C1 segment of cervical spinal cord (tissue), 14 donors: ENCODE measurements at places on chromosomes 11 and 22.

GRCh38 chr11:28107191-28107749, 686 bp downstream of the KIF18A start:
- DNase-seq, result no peak

- DNase-seq, result no peak
These were observed 9.8 kb downstream of the RAB30 start for GRCh38 chr11:83061883-83062282.

DNA sequence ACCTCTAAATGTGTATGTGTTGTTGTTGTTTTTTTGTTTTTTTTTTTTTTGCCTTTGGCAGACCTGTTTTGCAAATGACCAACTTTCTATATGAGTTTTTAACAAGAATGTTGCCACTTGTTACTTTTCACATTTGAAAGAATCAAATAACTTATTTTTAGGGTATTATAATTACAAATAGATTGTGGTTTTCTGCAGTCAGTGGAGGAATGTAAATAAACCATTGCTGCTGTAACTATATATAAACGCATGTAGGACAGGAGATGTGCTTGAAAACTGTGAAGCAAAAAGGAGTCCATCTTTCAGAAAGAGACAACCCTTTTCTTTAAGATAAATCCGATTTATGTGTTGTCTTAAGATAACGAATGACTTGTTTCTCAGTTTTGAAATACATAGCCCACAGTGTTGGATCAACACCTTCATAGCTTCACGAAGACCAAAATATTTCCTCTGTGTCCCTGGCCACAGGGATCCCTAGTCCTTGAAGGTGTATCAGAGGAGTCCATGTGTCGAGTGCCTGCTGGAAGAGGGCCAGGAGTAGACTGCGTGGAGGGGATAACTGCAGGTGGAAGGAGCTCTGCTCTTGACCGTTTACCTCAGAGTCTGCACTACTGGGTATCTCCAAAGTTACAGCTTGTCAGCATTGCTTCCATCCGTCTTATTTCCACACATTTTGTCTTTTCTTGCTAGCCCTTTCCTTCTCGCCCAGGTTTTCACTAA, 24.7 kb downstream of the TNRC6B start:
- no peak for DNase-seq

- DNase-seq, result no peak
These were observed 772.0 kb downstream of the ETS1 start for GRCh38 chr11:127815331-127815730.

GRCh38 chr11:67278135-67278938, 10.8 kb upstream of the ANKRD13D start:
- DNase-seq, result no peak

GRCh38 chr11:20277014-20277413, 86.5 kb upstream of the HTATIP2 start:
- DNase-seq, result no peak

DNA sequence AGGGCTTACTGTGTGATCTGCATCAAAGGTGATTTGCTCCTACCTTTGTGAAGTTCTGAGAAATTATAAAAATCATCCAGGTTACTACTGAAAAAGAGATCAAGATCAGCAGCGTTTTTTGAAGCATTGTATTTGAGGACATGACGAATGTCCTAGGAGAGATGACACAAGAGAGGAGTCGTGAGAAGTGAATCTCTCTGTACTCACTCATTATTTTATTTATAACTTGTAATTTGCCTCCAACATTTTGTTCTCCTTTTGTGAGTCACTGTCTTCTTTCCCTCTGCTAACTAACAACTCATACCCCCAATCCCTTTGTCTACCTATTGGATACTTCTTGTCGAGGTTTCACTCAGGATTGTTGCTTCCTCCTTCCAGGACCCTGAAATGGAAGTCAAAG, 8.6 kb downstream of the NXPE1 start:
- no peak for DNase-seq

DNA sequence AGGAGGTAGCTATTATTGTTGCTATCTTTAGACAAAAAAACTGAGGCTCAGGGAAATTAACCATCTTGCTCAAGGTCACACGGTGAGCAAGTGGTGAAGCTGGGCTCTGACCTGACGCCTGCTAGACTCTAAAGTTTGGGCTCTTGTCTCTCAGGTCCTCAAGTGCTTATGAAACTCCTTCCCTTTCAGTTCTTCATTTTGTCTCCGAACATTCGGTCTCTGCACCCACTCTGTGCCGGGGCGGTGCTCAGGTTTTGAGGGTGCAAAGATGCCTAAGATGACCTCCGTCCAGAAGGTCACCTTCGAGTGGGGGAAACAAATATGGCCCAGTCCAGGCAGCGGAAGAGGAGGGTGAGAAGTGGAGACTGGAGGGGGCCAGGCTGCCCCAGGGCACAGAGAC, 16.0 kb downstream of the OVOL1 start:
- no peak for DNase-seq

DNA sequence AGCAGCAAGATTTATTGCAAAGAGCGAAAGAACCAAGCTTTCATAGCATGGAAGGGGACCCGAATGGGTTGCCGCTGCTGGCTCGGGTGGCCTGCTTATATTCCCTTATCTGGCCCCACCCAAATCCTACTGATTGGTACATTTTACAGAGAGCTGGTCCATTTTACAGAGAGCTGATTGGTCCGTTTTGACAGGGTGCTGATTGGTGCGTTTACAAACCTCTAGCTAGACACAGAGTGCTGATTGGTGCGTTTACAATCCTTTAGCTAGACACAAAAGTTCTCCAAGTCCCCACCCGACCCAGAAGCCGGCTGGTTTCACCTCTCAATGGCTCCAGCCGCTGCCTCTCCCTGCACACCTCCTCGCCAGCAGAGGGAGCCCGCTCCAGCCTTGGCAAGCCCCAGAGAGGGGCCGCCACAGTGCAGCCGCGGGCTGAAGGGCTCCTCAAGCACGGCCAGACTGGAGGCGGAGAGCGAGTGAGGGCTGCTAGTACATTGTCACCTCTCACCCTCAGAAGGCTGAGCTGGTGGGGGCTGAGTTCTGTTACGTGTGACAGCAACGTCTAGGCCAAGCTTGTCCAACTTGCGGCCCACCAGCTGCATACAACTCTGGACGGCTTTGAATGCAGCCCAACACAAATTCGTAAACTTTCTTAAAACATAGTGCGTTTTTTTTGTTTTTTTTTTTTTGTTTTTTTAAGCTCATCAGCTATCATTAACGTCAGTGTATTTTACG, 8.7 kb downstream of the PTH start:
- DNase-seq, result no peak

GRCh38 chr22:19240813-19241592, 50.5 kb downstream of the CLTCL1 start:
- DNase-seq, result no peak

GRCh38 chr11:93225662-93226061, 27.9 kb upstream of the SLC36A4 start:
- no peak for DNase-seq

DNA sequence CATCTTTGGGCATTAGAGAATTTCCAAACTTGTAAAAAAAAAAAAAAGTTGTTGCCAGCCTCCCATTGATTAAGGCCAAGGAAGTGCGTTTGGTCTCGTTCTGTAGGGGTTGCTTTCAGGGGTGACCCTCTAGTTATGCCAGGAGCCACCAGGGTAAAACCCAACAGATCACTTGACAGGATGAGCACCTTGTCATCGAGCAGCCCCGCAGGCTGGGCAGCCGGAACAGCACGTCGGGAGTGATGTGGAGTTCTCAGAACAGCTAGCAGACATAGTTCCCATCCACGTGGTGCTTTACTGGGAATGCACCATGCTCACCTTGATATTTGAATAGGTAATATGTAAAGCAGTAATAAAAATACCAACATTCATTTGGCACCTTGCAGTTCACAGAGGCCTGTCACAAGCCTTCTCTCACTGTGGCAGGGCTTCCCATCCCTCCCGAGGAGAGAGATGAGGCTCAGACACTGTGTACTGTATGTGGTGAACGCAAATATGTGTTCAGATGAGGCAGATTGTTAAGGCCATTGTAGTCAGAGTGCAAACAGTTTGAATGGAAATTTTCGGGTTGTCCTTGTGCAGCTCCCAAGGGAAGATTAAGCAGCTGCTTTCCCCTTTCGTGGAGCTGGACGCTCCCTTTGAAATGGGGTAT, 70.9 kb upstream of the SORL1-AS1 start:
- DNase-seq, result no peak

DNA sequence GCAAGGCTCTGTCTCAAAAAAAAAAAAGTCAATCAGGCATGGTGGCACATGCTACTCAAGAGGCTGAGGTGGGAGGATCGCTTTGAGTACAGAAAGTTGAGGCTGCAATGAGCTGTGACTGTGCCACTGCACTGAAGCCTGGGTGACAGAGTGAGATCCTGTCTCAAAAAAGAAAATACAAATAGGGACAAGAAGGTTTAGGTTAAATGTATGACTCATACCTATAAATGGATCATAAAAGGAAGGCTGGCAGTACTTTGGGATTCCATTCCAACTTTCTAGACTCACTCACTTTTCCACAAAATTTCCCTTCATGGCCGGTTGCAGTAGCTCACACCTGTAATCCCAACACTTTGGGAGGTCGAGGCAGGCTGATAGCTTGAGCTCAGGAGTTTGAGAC, 25.6 kb upstream of the OSBP start:
- DNase-seq, result no peak

DNA sequence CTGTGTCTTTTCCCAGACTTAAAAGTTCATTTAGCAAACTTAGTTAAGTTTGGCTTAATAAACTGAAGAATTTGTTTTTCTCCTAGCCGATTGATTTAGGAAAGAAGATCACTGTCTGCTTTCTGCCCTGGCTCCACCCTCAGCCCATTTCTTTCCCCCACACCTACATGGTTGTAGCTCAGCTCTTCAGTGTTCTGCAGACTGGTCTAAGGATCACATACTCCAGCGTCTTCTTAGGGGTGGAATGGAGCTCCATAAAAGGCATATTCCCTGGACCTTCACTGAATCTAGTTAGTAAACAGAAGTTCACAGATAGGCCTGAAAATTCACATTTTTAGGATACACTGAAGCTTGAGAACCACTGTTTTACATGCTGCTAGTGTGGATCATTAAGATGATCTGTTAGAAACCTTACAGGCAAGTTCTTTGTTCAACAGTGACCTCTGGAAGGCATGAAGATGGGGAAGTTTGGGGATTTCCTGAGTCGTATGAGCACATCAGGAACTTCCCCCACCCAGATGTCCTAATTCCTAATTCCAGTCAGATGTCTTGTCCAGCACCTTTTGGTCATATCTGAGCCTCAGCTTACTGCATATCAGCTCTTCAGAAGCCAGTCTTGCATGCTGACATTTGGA, 16.8 kb downstream of the PIWIL4 start:
- DNase-seq, result no peak

- no peak for DNase-seq
These were observed 943.3 kb downstream of the BRD1 start for GRCh38 chr22:48884324-48884723.

GRCh38 chr11:46617972-46618314, 590 bp downstream of the ATG13 start:
- no peak for DNase-seq

DNA sequence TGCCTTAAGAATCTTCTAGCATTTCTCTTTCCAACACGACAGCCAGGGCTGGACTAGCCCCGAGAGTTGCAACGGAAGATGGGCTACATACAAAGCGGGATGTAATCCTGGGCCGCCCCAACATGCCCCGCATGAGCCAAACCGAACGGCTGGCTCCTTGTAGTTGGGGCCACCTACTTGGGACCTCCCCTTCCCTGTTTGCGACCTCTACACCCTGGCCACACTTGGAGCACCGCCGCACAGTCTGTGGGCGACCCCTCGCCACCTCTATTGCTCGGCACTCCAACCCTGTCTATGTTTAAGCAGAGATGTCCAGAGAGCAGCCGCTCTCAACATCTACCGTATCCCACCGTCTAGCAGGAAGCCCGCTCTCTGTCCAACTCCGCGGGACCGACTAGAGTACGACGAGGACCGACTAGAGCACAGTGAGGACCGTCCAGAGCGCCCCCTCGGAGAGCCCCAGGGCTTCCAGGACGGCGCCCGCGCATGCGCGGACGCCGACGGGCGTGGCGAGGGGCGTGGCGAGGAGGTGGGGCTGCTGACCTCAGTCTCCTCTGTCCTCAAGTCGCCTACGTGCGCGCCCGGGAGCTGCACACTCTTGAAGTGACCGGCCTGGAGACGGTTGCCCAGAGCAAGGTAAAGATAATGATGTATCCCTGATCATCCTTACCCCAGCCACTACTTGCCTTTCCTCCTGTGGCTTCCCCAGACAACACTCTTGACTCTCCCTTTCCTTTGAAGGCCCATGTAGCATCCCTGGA, 32.3 kb downstream of the NEAT1 start:
- peak; percentile 86 for DNase-seq

GRCh38 chr11:22583963-22584492, 41.6 kb downstream of the FANCF start:
- DNase-seq, result no peak

GRCh38 chr11:18668131-18668530, 30.4 kb upstream of the TMEM86A start:
- DNase-seq, result no peak

DNA sequence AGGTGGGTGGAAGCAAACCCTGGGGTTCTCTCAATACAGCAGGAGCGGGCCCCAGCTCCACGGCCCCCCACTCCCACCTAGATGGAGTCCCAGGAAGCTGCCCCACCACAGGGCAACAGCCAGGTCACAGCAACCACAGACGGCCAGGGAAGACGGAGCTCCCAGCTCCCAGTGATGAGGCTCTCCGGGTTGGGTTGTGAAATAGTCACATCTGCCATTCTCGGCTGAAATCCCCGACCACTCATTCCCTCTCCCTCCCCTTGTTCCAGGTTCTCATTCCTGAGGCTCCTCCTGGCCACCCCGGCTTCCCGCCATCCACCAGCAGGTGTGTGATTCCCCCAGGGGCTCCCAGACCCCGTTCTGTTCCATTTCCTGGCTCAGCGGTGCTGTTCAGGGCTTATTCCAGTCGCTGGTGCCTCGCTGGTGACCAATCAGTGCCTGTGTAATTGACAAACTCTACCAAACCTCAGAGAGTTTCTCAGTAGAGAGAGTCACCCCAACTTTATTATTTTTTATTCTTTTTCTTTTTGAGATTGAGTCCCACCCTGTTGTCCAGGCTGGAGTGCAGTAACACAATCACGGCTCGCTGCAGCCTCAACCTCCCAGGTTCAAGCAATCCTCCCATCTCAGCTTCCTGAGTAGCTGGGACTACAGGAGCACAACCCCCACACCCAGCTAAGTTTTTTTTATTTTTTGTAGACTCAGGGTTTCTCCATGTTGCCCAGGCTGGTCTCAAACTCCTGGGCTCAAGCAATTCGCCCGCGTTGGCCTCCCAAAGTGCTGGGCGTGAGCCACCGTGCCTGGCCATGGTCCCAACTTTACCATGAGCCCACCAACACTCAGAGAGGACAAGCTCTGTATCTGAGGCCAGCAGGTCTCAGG, 63.2 kb downstream of the SHANK2 start:
- no peak for DNase-seq

- DNase-seq, result no peak
These were observed 260.8 kb downstream of the LARGE1 start for GRCh38 chr22:33659448-33659847.

GRCh38 chr11:90701716-90702115, 478.9 kb upstream of the CHORDC1 start:
- DNase-seq, result no peak

GRCh38 chr11:14249121-14249963, 109.6 kb downstream of the RRAS2 start:
- no peak for DNase-seq

GRCh38 chr11:45345491-45345890, 59.4 kb upstream of the SYT13 start:
- no peak for DNase-seq

- no peak for DNase-seq
These were observed 219.3 kb downstream of the BUD13 start for GRCh38 chr11:116553482-116553881.
